Activated gamma-delta T cell treated with Interleukin-2 at 50 U/mL for 16 hours (primary cell): ENCODE measurements at places on chromosomes 3 and 15.

GRCh38 chr3:134372396-134373270 is 1.6 kb downstream of the AMOTL2 start:
- DNase-seq = no peak

GRCh38 chr15:69126054-69126469 is 34.4 kb upstream of the GLCE start:
- DNase-seq = no peak

GRCh38 chr3:98540346-98540745 is 8.6 kb downstream of the GPR15 start:
- DNase-seq = no peak

- DNase-seq = no peak
Observed at GRCh38 chr15:100725121-100726069, 123.0 kb downstream of the ASB7 start.

GRCh38 chr3:1805331-1805730 is 293.3 kb upstream of the CNTN4 start:
- no peak for DNase-seq

DNA sequence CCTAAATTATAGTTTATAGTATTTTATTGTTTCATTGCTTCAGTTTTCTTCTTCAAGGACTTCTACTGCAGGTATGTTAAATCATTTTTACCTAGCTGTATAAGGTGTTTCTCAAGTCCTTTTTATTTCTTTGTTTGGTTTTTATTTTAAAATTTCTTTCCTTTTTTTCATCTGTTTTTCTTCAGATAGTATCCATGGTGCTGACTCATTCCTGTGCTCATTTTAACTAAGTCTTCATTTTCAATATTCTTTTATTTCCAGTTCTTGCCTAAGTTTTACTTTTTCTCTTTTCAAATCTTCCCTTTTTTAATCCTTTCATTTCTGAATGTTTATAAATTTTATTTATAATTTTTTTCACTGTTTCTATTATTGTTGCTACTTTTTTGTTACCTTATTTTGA is 42.3 kb upstream of the STIMATE start:
- no peak for DNase-seq

DNA sequence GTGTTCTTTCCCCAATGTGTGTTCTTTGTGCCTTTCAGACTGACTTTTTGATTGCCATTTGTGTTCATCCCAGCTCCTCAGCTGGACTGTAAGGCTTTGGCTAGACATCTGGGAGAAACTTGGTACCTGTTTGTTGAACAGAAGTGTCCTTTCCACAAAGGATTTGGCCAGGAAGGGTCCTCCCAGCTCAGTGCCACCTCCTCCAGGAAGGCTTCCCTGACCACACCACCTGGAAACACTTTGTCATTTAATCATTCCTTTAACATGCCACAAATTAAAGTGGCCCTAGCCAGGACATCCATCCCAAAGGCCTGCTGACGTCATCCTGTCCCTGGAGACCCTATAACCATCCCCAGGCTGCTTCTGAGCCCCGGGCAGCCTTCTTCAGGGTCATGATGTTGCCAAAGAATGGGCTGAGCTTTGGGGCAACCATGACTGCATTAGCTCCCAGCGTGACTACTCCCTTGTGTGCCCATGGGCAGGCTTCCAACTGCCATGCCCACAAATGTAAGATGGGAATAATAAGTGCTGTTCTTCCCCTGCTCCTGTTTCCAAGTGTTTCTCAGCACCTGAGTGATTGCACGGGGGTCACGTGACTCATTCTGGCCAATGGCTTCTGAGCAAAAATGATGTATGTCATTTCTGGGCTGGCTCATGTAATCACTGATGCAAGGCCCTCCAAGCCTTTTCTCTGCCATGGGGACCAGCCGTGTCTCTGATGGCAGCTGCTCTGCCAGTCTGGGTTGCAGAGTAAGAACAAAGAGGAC is 112.5 kb upstream of the SMAD3 start:
- no peak for DNase-seq

DNA sequence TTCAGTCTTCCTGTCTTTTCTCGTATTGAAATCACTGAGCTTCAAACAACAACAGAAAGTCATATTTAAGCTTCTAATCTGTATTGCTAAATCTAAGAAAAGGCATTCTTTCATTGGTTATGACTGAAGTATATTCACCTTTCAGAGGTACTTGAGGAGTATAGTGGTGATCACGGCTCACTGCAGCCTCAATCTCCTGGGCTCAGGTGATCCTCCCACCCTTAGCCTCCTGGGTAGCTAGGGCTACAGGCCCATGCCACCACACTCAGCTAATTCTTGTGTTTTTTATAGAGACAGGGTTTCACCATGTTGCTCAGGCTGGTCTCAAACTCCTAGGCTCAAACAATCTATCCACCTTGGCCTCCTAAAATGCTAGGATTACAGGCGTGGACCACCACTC is 38.7 kb downstream of the WDR49 start:
- no peak for DNase-seq

DNA sequence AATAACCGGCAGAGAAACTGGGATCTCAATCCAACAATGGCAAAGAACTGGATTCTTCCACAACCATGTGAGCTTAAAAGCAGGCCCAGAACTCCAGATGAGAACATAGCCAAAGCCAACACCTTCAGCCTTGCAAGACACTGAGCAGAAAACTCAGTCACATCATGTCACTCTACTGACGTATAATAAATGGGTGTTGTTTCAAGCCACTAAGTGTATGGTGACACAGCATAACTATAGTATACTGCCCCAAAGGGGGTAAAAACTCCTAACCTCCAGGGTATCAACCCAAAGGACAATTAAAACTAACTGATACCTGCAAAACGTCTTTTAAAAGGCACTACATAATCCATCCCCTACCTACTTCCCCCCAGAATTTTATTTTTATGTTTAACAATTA is 69.5 kb downstream of the TRANK1 start:
- DNase-seq = no peak

DNA sequence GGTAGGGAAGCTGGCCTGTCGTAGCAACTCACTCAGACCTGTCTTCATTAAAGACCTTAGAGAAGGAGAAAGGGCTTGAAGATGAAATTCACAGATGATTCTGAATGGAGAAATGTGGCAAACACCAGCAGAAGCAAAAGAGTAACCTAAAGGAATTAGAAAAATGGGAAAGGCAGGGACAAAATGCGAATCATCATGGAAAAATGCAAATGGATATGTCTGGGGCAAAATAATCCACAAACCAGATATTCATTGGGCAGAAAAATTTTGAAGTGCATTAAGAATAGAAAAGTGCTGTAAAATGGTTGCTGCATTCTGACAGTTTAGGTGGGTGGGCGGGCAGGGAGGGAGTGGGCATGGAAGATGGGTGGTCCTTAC is 156.9 kb upstream of the RASGRP1 start:
- DNase-seq = no peak

DNA sequence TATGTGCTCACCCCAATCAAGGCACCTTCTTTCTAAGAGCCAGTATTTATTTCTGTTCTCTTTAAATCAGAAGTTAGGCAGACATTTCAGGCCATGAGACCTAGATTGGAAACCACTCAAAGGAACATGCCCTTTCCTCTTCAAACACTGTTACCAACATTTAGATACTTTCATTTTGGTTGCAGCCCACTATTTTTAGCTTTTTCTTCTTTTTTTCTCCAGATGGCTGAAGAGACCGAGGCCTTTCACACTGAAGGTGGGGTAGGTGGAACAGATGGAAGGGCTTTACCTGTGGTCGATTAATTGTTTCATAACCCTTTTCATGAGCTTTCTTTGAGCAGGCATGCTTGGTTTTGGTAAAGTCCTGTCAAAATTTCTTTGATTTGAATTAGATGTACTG is 10.9 kb upstream of the LZTFL1 start:
- no peak for DNase-seq

DNA sequence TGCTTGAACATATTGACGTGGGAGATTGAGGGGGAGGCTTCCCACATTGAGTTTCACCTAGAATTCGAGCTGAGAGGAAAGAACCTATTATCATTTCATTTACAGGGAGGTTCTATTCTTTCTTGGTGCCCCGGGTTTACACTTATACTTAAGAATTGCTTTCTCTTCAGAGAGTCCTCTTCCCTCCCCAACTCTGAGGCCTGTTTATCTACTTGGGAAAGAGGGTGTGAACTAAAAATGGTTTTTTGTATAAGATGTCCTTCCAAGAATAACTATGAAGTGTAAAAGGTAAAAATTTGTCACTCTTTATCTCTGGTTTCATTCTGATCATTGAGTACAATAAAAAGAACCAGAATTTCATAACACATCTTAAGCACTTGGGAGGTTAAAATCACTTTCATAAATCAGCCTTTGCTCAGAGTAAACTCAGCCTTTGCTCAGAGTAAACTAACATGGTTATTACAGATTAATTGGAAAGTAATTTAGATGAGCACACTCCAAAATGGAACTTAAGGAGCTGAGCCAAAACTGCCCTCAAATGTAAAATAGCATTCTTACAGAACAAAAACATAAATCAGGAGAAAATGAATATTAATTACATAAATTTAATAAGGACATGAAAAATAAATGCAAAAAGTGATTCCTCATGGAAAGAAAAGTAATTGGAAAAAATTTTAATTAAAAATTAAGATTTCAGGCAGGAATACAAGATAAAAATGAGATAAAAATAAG is 75.2 kb downstream of the GADL1 start:
- no peak for DNase-seq

DNA sequence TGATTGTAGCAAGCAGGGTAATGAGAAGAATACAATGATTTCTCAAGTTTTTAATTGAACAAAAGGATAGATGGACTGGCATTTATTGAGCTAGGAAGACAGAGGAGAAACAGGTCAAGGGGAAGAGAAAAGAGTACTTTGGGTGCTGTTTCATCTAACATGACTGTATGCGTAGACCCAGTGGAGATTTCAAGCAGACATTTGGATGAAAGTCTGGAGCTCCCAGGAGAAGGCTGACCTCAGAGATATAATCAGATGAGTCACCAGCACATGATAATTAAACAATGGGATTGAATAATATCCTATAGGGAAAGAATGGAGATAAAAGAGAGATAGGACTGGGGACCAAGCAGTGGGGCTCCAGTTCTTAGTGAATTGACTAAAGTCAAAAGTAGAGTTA is 194.9 kb downstream of the ARRDC4 start:
- no peak for DNase-seq

GRCh38 chr3:109640146-109640652 is 302.9 kb upstream of the DPPA4 start:
- DNase-seq = no peak

DNA sequence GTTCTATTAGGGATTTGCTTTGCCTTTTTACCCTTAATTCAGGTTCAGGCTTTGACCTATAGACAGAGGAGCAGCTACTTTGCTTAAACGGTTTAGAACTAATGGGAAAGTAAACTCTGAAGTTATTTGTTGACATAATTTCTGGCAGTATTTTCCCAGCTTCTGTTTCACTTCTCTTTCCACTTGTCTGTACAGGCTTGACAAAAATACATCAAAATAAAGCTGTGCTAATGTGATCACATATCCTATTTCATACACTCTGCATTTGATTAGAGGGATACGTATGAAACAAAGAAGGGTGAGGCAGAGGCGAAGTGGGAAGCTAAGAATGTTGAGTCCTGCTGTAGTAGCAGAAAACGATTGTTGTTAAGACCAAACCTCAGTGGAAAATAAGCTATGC is 389.1 kb upstream of the RARB start:
- DNase-seq = no peak

GRCh38 chr3:43012174-43012573 is 33.1 kb downstream of the GASK1A start:
- DNase-seq = no peak

DNA sequence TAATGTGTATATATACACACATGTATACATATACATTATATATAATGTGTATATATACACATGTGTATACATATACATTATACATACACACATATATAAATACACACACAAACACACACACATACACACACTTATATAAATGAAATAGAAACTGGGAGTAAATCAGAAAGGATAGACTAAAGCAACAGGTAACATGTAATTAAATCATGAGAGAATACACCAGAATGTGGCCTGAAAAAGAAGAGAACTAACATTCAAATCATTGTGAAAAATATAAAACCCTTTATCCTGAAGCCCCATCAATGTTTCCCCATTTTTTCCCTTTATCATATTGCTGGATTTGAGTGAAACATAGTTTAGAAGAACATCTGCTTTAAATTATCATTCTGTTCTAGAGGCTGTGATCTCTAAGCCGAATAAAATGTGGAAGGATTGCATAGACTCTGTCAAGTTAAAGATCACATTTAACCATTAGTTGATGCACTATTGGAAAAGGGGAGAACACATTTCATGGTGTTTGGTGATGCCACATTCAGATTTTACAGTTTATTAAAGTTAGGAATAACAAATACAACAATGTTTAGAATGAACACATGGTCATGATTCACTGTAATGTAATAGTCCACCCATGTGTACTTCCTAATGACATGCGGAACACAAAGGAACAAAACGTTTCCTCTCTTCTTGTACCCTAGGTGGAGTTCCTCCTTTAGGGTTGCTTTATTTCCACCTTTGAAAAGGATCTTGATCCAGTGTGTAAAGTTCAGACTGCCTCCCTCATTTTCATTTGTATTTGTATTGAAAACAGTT is 12.5 kb upstream of the THRB start:
- no peak for DNase-seq

DNA sequence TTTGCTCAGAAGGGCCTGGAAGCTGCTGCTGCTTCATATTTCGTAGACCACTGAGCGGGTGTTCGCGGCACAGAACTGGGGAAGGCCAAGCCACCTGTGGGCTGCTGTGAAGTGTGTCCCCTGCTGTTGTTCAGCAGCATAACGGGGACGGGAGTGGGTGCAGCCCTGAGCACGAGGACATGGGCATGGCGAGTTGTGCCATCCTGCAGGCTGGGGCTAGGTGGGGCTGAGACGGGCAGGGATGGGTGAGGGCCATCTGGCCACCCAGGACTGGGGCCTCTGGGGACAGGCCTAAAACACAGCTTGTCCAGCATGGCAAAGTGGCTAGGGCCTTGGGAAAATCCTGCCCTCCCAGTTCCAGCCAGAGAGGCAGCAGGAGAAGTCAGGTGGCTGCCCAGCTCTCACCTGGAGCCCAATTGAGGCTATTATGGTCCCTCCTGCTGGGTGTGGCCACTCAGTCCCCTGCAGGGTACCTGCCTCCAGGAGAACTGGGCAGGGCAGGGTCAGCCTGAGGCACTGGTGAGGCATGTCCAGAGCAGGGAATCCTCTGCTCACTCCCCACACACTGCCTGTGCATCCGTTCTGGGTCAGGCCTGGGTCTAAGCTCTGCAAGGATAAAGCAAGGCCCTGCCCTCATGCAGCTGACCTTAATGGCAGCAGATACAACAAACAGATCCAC is 29.5 kb downstream of the CFAP100 start:
- DNase-seq = no peak

- no peak for DNase-seq
Observed at GRCh38 chr3:195059006-195059350, 212.0 kb downstream of the XXYLT1 start.

- DNase-seq = no peak
Observed at GRCh38 chr3:192929146-192929545, 11.5 kb upstream of the MB21D2 start.

DNA sequence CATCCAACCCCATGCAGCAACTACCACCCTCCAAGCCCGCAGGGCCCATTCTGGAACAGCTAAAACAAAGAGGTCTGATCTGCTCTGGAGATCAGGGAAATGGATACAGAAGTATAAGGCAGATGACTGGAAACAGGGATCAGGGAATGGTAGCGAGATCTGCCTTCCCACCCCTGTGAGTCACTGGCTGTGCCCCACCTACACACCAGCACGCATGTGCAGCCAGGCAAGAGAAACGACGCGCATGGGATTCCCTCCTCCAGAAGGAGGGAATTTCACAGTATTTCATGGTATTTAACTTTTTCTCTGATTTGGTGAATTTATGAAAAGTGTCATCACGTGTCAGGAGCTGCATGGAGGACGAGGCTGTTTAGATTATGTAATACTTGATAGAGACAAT is 116.7 kb downstream of the ARRDC4 start:
- no peak for DNase-seq
